Activated naive CD4-positive, alpha-beta T cell treated with anti-CD3 and anti-CD28 coated beads, Interleukin-2, amount 50 U/mL, for 72 hours (primary cell): ENCODE measurements at places on chromosomes 2 and 18. TPM values are rescaled to one million over a fixed set of nuclear protein-coding genes. Genes with fewer than 3 reads are reported as not detected.

PXDN gene
- 0.32 TPM for total RNA-seq

- no peak for DNase-seq
Measured at GRCh38 chr2:23850564-23851256, 76.2 kb downstream of the ATAD2B start.

DNA sequence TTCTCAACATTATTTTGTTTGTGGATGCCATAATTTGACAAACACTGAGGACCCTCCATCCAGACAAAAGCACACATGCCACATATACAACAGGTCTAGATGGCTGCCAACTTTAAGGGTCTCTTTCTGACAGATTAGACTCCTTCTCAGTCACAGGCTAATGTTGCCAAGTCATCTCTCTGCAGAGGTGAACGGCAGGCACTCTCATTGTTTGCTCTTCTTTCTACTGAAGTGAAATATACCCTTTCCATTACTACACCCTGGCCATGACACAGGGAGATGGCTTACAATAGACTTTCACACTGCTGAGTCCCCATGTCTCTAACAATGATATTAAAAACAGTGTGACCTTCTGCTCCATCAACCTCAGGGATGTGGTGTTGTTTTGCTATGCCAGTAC is 47.5 kb upstream of the ZNF397 start:
- DNase-seq: no peak

SMYD1 gene
- not detected for total RNA-seq

EDAR gene
- total RNA-seq: 0.43 TPM

GRCh38 chr18:13439461-13439860 is 220.9 kb downstream of the LDLRAD4 start:
- DNase-seq: no peak

GRCh38 chr2:239927424-239927981 is 97.6 kb downstream of the NDUFA10 start:
- DNase-seq: peak; percentile 45

GRCh38 chr2:28352104-28352503 is 40.6 kb upstream of the FOSL2 start:
- no peak for DNase-seq

CPLX4 gene
- total RNA-seq: not detected

TUBB8B gene
- not detected for total RNA-seq

LIMS3 gene
- total RNA-seq: 0.57 TPM

DNA sequence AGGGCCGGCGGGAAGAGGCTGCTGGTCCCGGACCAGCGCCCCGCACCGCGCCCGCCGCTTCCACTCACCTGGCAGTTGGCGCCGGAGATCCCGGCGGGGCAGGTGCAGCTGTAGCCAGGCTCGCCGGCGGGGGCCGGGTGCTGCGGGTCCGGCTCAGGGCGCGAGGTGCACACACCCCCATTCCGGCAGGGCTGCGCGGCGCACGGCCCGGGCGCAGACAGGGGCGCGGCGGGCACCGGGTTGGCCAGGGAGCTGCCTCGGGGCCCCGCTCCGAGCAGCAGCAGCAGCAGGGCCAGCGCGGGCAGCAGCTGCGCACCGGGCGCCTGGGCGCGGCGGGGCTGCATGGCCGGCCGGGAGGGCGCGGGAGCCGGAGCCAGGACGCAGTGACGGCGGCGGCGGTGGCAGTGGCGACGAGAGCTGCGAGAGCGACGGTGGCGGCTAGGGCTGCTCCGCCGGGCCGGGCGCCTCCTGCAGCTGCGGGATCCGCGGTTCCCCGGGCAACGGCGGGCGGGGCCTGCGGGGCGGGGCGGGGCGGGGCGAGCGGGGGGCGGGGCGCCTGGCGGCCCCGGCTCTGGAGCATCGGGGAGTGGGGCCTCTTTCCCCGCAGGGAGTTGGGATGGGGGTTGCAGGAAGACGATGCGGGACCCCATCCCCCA is at the start of gene DNER:
TSS of gene DNER (minus strand) at position 476 of the 656 bp plus-strand sequence. CDS start at position 344, 132 bp downstream.
- peak; percentile 48 for DNase-seq

DNA sequence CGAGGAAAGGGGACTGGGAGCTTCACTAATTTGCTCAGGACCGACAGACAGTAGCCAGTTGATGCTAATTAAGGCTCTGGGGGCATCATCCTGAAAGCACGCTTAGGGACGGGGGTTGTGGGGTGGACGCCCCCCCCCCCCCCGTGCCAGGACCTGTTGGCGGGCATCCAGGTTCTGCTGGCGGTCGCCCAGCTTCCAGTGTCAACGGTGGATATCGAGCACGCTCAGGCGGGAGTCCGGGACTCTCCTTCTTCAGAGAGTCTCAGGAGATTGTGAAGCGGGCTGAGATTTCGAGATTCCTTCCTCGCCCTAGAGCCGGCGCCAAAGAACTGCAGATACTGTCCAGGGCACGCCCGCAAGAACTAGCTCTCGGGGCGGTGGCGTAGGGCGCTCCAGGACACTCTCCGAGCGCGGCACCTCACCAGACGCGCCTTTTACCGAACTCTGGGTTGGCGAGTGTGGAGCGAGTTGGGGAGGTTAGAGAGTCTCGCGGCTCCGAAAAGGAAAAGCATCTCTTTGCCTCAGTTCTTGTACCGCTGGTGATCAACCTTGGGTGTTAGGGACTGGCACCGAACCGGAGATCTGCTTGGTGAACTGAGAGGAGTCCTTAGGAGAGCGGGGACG is 5.6 kb downstream of the RAX start:
- DNase-seq: no peak

OTOS gene
- not detected for total RNA-seq

- DNase-seq: no peak
Measured at GRCh38 chr2:120235681-120236080, 12.5 kb upstream of the TMEM185B start.

TBR1 gene
- total RNA-seq: 0.14 TPM

ALK gene
- not detected for total RNA-seq

DNA sequence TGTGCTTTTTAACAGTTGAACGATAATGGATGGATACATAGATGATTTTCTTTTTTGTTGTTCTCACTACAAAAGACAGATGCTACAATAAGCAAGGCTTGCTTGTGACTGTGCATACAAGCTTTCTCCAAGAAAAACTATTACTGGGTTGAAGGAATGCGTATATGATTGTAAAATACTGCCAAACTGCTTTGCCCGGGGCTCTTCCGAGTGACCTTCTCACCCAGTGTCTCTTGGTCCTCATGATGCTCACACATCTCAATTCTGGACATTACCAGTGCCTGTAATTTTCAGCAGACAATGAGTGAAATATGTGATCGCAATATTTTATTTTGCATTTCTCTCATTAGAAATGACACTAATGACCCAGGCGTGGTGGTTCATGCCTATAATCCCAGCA is 35.9 kb downstream of the INPP5D start:
- no peak for DNase-seq

- DNase-seq: no peak
Measured at GRCh38 chr2:125543968-125544514, 1111.9 kb upstream of the GYPC start.

GRCh38 chr2:85599468-85600234 is 2.8 kb downstream of the TMEM150A start:
- no peak for DNase-seq

GRCh38 chr2:28178946-28179345 is 213.7 kb upstream of the FOSL2 start:
- DNase-seq: no peak

GRCh38 chr2:81068144-81068543 is 763.6 kb upstream of the LRRTM1 start:
- DNase-seq: no peak

DNA sequence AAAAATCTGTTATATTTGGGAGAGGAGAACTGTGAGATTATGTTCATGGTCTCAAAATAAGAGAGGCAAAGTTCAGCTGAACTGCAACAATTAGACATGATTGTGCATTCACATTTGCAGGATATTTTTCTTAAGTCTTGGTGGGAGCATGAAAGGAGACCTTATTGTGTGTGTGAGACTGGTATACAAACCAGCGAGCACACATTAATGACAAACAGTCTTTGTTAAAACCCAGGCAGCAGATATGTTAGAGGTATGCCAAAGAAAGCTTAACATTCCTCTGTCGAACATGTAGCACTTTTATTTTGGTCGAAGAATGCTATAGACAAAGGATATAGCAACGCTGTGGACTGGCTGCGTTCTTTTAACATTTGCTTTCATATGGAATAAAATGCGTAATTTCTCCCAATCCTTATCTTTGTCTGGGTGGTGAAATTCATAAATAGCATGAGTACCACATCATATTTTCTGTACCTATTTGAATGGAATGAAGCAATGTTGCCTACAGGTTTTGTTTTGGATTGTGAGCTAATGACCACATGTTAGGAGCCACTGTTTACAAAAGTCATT is 88.4 kb downstream of the ICOS start:
- no peak for DNase-seq

DNA sequence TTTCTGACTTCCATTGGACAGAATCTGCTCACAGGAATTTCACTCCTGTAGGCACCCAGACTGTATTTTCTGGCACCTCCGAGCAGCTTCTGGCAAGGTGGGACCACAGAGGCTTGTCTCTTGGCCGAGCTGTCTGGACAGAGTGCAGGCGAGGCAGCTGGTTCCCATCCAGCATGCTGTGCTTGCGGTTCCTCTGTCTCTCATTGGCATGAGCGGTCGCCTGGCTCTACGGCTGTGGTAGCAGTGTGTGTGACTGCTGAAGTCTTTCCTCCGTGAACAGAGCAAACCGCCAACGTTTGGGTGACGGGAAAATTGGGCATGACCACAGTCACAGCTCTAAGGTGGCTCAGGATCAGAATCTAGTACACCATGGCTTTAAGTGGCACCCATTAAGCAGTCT is 411.7 kb upstream of the NETO1 start:
- DNase-seq: no peak

- DNase-seq: no peak
Measured at GRCh38 chr2:66426244-66427111, 8.4 kb upstream of the MEIS1 start.

- no peak for DNase-seq
Measured at GRCh38 chr2:234363647-234364294, 133.1 kb downstream of the ARL4C start.

GRCh38 chr2:127877626-127878025 is 8.1 kb downstream of the AMMECR1L start:
- no peak for DNase-seq

DCDC2C gene
- total RNA-seq: not detected

CRYGC gene
- not detected for total RNA-seq

DNA sequence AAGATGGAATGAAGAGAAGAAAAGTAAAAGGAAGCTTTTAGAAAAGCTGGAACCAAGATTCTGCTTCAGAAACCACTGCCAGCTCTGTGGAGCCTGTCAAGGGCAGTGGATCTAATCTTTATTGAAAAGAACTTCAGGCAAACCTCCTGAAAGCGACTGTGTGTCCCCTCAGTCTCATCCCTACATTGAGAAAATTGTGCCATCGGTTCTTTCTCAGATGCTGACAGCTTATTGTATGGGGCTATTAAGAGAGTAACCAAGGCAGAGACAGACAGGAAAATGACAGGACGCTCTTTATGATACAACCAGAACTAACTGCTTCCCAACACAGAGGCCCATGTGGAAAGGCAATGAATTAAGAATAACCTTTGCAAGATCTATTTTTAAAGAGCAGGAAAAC is 763.2 kb upstream of the CHAC2 start:
- DNase-seq: no peak

SP140 gene
- total RNA-seq: 75.8 TPM

DNA sequence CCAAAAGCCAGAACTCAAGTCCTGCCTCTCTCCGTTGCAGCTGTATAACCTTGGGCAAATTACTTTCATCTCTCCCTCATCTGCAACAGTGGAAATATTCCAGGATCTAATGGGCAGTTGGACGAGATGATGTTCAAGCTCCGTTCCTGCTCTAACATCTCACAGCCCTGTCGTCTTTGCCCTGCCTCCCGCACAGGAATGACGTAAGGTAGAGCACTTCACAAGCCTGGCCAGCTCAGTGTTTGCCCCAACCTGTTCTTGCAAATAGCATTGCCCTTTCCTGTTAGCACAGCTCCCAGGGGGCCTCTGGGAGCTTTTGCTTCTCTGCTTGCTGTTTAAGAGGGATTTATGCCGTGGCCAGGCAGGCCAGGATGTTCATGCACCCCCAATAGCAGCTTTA is 107.9 kb downstream of the KLHL29 start:
- no peak for DNase-seq
